Left ventricle myocardium inferior (tissue), 1 donor: ENCODE measurements at places on chromosomes 6 and 20. TPM values are rescaled to one million over a fixed set of nuclear protein-coding genes. Genes with fewer than 3 reads are reported as not detected.
A peak's percentile ranks its signal among the peaks of the same experiment; 100 is the strongest.

- no peaks in the 10 kb centered on the region for H3K4me1 ChIP-seq
- H3K4me3 ChIP-seq: no peak overlapping the region
- no peak overlapping the region for H3K27ac ChIP-seq
- H3K36me3 ChIP-seq: no peaks in the 10 kb centered on the region
- no peaks in the 10 kb centered on the region for H3K27me3 ChIP-seq
These were observed 548.7 kb upstream of the MAP3K7 start for GRCh38 chr6:91135406-91136103.

DNA sequence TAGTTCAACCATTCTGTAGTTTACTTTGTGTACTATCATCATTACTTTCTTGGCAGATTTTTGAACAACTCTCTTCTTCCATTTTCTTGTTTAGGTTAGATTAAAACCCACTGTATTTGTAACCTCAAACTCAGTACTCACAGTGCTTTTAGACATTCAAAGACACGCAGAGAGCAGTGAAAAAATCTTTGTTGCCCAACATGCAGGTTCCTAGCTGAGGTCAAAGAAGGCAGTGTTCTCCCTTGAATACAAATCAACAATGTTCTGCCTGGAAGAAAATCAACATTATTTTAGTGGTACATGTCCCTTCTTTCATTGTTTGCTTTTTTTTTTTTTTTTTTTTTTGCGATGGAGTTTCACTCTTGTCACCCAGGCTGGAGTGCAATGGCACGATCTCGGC, 11.2 kb downstream of the CYB5R4 start:
- DNase-seq: no peak
- H3K27me3 ChIP-seq: no peaks in the 10 kb centered on the region
- no peak overlapping the region for H3K4me3 ChIP-seq
- no peak overlapping the region for H3K27ac ChIP-seq
- peaks cover 14% of the 10 kb centered on the region for H3K36me3 ChIP-seq
- H3K4me1 ChIP-seq: no peaks in the 10 kb centered on the region

GRCh38 chr6:30149234-30149633, 11.8 kb downstream of the TRIM10 start:
- H3K4me3 ChIP-seq: no peak overlapping the region
- no peaks in the 10 kb centered on the region for H3K36me3 ChIP-seq
- no peak overlapping the region for H3K27ac ChIP-seq
- no peaks in the 10 kb centered on the region for H3K4me1 ChIP-seq
- peaks cover 61% of the 10 kb centered on the region for H3K27me3 ChIP-seq

DNA sequence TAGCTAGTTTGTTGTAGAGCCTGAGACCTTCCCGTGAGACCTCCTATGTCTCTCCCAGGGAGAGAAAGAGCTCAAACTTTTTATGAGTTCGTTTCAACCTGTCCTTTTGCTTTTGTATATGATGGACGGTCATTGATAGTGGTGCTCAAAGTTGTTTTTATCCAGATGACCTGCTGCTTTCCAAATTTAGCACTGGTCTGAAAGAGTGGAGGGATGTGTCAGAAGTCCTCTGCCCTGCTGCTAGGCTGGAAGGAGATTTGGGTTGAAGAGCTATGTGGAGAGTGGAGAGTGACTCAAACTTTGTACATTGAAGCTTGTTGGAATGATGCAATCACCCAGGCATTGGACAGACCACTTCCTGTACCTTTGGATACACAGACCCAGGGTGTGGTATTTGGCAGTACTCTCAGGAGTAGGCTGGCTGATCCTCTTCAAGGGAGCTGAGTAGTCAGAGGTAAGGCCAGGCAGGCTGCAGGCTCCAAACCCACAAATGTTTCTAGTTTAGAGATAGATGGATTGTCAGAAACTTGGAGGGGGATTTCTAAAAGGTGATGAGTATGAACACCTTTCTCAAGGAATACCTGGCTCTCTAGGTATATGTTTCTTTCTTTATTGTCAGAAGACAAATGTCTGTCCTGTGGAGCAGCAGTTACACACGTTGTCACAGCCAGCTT, 49.4 kb upstream of the RREB1 start:
- no peak overlapping the region for H3K4me3 ChIP-seq
- H3K27ac ChIP-seq: no peak overlapping the region
- no peak for DNase-seq
- no peaks in the 10 kb centered on the region for H3K27me3 ChIP-seq
- H3K4me1 ChIP-seq: peaks cover 8% of the 10 kb centered on the region
- no peaks in the 10 kb centered on the region for H3K36me3 ChIP-seq

- DNase-seq: no peak
- peaks cover 64% of the 10 kb centered on the region for H3K4me1 ChIP-seq
- no peak overlapping the region for H3K4me3 ChIP-seq
- H3K36me3 ChIP-seq: peaks cover 21% of the 10 kb centered on the region
- H3K27ac ChIP-seq: no peak overlapping the region
These were observed 22.5 kb downstream of the TRAF3IP2 start for GRCh38 chr6:111583221-111583620.

DNA sequence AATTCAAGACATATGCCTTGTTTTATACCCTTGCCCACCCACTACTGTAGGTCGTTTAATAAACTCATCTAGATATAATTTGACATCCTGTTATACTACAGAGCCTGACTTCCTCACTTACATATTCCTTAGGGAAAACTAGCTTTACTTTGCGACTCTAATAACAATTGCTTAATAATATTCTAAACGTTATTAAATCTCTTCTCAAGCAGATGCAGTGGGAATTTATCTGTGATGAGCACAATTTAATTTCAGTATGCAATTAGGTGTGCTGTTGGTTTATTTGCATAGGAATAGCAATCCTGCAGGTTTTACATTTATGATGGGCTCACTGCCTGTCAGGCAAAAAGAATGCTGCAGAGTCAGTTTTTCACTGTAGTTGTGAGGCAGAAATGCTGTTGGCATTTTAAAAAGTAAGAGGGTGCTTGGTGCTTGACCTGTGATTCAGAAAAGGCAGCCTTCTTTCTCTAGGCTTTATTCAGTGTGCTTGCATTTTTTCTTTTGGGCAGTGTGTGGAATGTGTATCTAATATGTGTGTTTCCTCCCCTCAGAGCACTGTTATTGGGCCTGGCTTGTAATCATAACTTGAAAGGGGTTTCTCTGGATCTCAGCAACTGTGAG, 152.3 kb upstream of the SCGN start:
- no peak overlapping the region for H3K27ac ChIP-seq
- no peak for DNase-seq
- no peaks in the 10 kb centered on the region for H3K27me3 ChIP-seq
- no peak overlapping the region for H3K4me3 ChIP-seq
- no peaks in the 10 kb centered on the region for H3K4me1 ChIP-seq

DNA sequence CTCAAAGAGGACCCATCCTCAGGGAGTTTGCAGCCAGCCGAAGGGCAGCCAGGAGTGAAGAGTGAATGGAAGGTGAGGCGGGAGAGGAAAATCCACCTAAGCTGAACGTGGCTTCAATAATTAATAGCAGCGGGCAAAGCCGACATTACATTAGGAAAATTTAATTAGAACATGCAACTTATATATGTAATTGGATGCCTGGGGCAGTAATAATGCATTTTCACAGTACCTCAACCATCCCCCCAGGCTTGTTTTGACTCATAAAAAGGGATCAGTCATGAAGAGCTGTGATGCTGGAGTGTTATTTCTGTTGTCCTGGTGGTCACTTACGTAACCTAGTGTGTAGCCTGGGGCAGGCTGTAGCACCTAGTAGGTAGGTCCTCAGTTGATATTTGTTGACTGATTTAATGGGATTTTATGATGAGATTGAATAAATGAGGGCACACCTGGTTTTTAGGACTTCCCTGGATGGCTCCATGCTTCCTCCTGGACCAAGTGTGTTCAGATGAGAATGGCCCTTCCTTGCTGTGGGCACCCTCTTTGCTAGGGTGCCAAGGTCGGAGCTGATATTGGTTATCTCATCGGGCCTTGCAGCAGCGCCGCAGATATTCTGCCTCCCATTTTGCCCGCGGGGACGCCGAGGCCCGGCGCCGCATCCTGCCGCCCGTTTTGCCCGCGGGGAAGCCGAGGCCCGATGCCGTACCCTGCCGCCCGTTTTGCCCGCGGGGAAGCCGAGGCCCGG, 128.8 kb downstream of the CDH26 start:
- peaks cover 63% of the 10 kb centered on the region for H3K27me3 ChIP-seq
- no peak for DNase-seq
- peaks cover 5% of the 10 kb centered on the region for H3K4me1 ChIP-seq

- H3K36me3 ChIP-seq: no peaks in the 10 kb centered on the region
- H3K4me3 ChIP-seq: peak overlapping the region; percentile 86
- H3K27ac ChIP-seq: peak overlapping the region; percentile 98
- no peak for DNase-seq
- no peaks in the 10 kb centered on the region for H3K27me3 ChIP-seq
These were observed 1.3 kb downstream of the PHACTR2 start for GRCh38 chr6:143679041-143679440.

- H3K4me1 ChIP-seq: peaks cover 15% of the 10 kb centered on the region
- H3K27ac ChIP-seq: peak overlapping the region; percentile 40
- H3K27me3 ChIP-seq: no peaks in the 10 kb centered on the region
- no peaks in the 10 kb centered on the region for H3K36me3 ChIP-seq
These were observed 138.0 kb downstream of the GJA1 start for GRCh38 chr6:121573481-121573880.

- H3K27ac ChIP-seq: peak overlapping the region; percentile 88
- peak; percentile 81 for DNase-seq
- H3K36me3 ChIP-seq: peaks cover 56% of the 10 kb centered on the region
- peak overlapping the region; percentile 36 for H3K4me3 ChIP-seq
- H3K27me3 ChIP-seq: no peaks in the 10 kb centered on the region
These were observed 79.0 kb downstream of the SYNJ2 start for GRCh38 chr6:158060455-158061360.

Gene MEI4
- 0.52 TPM for total RNA-seq

Gene PPIL6
- 3.9 TPM for total RNA-seq

Gene ANKRD66
- not detected for total RNA-seq

Gene NKAIN4
- not detected for total RNA-seq

Gene CCM2L
- total RNA-seq: 7.5 TPM
